Caco-2 (cell line): ENCODE measurements at places on chromosomes 7 and 10.

GRCh38 chr10:18607503-18608378, 43.6 kb downstream of the NSUN6 start:
- no peak for DNase-seq

DNA sequence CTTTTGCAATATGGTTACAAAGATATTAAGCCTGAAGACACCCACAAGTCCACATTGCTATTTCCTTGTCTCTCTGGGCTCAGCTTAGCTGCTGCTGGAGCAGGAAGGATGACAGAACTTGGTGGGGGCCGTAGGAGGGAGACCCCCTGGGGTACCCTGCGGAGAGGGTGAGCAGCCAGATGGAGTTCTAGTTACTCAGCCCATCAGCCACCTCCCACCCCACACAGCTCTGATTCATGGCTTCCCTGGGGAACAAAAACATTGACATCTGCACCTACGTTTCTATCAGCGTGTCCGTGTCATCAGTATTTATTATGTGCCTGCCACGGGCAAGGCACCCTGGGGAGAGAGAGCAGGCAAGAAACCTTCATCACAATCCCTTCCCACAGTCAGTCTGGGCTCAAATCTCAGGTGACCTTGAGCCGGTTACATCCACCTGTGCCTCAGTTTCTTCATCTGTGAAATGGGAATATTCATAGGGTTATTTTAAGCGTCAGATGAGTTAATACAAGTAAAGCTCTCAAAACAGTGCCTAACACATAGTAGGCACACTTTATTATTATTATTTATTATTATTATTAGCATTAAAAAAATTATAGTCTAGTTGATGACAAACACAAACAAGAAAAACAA, 131.5 kb downstream of the C10orf105 start:
- DNase-seq, result no peak

- DNase-seq, result no peak
Observed at GRCh38 chr10:12729885-12730284, 271.6 kb downstream of the CCDC3 start.

GRCh38 chr7:79504607-79505389, 51.3 kb upstream of the MAGI2 start:
- peak; percentile 74 for DNase-seq

DNA sequence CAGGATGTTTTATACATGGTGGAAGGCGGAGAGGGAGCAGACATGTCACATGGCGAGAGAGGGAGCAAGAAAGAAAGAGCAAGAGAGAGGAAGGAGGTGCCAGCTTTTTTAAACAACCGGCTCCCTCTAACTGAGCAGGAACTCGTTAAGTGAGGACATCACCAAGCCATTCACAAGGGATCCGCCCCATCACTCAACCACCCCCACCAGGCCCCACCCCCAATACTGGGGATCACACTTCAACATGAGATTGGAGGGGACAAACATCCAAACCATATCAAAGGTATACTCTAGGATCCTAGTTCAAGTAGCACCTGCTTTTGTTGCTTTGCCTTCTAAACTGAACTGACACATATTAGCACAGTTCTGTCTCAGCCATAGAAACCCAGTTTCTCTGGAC, 141.9 kb upstream of the KLF14 start:
- DNase-seq, result no peak

GRCh38 chr10:101858723-101859500, 15.3 kb upstream of the KCNIP2 start:
- DNase-seq, result no peak

- no peak for DNase-seq
Observed at GRCh38 chr10:26052326-26052725, 118.3 kb downstream of the MYO3A start.

GRCh38 chr7:44541-44896, 147.9 kb upstream of the FAM20C start:
- no peak for DNase-seq

DNA sequence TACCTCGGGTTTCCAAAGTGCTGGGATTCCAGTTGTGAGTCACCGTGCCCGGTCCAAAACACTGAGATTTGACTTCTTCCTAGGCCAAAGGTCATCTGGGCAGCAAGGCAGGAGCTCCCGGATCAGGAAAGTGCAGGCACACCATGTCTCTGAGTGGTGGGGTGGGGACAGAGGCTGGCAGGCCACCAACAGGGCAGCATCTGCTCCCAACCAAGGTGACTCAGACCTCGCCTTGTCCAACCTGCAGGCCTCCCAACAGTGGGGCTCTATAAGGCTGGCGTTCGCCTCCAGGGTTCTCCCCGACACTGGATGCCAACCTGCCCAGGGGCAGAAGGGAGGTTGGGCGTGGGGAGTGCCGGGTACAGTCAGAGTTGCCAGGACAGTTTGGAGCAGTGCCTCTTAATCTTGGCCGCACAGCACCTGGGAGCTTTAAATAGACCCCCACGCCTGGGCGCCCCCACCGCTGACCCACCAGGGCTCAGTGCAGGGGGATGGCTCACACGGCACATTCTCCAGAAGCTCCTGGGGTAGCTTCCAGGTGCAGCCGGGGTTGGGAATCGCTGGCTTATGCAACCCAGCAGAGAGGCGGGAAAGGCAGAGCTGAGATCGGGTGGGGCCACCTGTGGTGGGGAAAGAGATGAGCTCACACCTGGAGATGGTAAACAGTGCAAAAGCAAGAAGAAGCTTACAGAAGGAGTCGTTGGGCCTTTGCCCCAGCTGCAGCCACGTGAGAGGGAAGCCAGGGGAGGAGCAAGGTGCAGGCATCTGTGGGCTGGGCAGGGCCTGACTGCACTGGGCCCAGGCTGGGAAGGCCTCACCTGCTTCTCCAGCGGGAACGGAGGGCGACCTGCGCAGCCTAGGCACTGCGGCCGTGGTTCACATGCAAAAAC, 10.9 kb downstream of the CALML5 start:
- peak; percentile 89 for DNase-seq

- DNase-seq, result no peak
Observed at GRCh38 chr10:114374053-114374791, 30.1 kb downstream of the AFAP1L2 start.

DNA sequence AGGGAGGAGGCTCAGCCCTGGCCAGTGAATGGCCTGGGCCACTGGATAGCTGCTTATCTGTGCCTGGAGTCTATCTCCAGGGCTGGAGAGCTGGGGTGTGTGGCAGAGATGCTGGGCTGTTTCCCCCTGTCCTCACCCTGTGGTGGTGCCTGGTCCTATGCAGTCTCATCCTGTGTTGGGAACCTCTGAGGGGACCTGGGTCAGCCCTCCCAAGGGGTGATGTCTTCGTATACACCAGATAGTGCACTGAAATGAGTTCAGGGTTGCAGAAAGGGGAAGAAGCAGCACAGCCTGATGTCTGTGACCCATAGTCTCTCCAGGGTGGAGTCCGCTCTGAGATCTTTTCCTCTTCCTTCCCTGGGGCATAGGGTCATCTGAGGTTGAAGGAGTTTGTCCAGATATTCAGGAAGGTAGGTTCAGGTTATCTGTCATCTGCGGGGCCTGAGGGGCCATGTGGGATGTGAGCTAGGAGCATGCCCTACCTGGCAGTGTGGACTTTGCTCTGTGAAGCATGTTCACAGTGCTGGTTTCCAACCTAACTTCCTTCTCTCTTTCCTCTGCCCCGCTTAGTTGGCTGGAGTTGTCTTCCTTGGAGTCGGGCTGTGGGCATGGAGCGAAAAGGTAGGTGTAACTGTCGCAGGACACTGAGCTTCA, 33.4 kb upstream of the SH2D4B start:
- DNase-seq, result peak; percentile 73

GRCh38 chr7:21448974-21449373, 21.1 kb downstream of the SP4 start:
- DNase-seq, result no peak

GRCh38 chr7:46653848-46654247, 732.8 kb upstream of the IGFBP3 start:
- no peak for DNase-seq

- no peak for DNase-seq
Observed at GRCh38 chr7:575425-576366, 56.0 kb upstream of the PDGFA start.

- no peak for DNase-seq
Observed at GRCh38 chr10:18378766-18379165, 238.5 kb downstream of the CACNB2 start.

GRCh38 chr7:1100386-1100785, 12.5 kb downstream of the GPER1 start:
- no peak for DNase-seq

- no peak for DNase-seq
Observed at GRCh38 chr10:15464381-15464780, 93.3 kb upstream of the FAM171A1 start.
